ENCODE measurements at places on chromosomes 4 and X.
A peak's percentile ranks its signal among the peaks of the same experiment; 100 is the strongest.

DNA sequence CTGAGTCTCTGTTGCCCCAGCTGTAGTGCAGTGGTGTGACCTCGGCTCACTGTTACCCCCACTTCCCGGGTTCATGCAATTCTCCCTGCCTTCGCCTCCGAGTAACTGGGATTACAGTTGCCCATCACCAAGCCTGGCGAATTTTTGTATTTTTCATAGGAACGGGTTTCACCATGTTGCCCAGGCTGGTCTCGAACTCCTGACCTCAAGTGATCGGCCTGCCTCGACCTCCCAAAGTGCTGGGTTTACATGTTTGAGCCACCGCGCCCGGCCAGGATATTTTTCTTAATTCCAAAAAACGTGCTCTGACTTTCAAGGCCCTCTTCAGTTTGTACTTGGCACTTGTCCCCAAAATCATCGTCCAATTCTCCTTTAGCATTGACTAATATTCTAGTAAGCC, 129.2 kb upstream of the EPHA5 start:
- DNase-seq: no peak

- DNase-seq: peak; percentile 97
Observed at GRCh38 chrX:1452516-1453394, at the start of gene ASMTL. ASMTL (minus strand) TSS chrX:1452909; CDS start chrX:1452840, 69 bp downstream.

GRCh38 chr4:82640540-82640939, 78.8 kb upstream of the TMEM150C start:
- DNase-seq: no peak

DNA sequence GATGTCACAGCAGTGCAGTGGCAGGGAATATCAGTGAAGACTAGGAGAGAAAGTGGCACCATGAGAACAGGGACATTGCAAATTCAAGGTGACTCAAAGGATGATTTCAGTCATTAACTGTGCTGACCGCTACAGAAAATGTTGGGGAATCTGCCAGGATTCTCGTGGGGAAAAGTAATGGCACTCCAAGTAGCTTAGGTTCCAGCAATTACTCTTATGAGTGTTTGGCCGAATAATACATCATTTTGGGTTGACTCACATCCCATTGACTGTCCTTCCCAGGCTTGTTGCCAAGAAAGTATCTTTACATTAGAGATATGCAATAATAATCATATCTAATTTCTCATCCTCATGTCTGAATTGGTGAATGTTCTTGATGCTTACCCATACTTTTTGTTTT, 1411.1 kb upstream of the PCDH7 start:
- DNase-seq: peak; percentile 10

- no peak for DNase-seq
Observed at GRCh38 chr4:38151873-38152272, 191.7 kb downstream of the PTTG2 start.

GRCh38 chr4:93780080-93780479, 48.5 kb upstream of the ATOH1 start:
- DNase-seq: no peak

- DNase-seq: no peak
Observed at GRCh38 chr4:2694691-2695090, 61.4 kb downstream of the TNIP2 start.

GRCh38 chr4:110621839-110622751, 782 bp downstream of the PITX2 start:
- no peak for DNase-seq

- no peak for DNase-seq
Observed at GRCh38 chr4:177546745-177547144, 104.5 kb upstream of the AGA start.

- no peak for DNase-seq
Observed at GRCh38 chr4:152459326-152459725, 76.6 kb downstream of the FBXW7 start.

GRCh38 chr4:93201471-93202096, 627.0 kb upstream of the ATOH1 start:
- no peak for DNase-seq

GRCh38 chr4:47469951-47470350, 6.4 kb upstream of the COMMD8 start:
- peak; percentile 45 for DNase-seq

DNA sequence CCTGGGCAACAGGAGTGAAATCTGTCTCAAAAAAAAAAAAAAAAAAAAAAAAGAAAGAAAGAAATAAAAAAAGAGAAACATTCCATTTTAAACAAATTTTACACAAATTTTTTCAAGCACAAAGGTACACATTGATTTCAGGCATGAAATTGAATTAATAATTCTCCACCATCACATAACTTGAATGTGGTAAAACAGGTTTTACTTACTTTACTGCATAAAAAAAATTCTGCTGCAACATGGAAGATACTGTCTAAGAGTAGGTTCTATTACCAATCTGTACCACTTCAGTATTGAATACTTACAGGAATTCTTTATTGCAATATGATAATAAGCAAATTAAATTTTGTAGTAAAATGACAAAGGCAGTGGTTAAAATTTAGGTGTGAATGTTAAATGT, 271.6 kb upstream of the ARSJ start:
- DNase-seq: no peak

DNA sequence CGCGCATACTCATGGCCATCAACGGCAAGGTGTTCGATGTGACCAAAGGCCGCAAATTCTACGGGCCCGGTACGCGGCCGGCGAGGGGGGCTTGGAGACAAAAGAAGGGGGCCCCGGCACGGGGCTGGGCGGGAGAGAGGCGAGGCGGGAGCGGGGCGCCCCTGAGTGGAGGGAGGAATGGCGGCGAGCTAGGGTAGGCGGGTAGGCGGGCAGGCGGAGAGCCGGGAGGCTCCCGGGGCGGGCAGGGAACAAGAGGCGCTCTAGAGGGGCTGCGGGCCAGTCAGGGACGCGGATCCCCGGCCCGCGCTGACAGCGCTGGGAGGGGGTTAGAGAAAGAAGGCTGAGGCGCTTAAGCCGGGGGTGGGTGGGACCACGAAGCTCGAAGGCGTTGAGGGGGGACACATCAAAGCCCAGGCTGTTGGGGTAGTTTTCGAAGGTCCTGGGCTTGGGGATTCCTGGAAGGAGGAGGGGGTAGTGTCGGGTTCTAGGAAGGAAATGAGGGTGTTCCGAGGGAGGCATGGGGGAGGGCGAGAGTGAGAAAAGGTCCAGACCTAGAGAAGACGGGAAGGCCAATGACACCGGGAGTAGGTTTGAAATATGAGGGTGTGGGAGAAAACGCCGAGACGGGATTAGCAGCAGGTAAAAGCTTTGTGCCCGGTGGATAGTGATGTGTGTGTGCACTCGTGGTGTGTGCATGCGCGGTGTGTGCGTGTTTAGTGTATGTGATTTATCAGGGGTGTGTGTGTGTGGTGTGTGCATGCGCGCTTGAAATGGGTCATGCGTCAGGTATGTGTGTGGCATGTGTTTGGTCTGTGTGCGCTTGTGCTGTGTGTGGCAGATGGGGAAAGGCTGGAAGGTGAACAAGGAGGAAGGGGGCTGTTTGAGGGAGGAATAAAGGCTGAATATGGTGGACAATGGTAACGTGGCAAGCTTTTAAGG, 807 bp downstream of the PGRMC1 start:
- peak; percentile 39 for DNase-seq

- peak; percentile 33 for DNase-seq
Observed at GRCh38 chr4:37827030-37827685, 672 bp downstream of the PGM2 start.

- no peak for DNase-seq
Observed at GRCh38 chrX:9626379-9626778, 139.3 kb downstream of the GPR143 start.

DNA sequence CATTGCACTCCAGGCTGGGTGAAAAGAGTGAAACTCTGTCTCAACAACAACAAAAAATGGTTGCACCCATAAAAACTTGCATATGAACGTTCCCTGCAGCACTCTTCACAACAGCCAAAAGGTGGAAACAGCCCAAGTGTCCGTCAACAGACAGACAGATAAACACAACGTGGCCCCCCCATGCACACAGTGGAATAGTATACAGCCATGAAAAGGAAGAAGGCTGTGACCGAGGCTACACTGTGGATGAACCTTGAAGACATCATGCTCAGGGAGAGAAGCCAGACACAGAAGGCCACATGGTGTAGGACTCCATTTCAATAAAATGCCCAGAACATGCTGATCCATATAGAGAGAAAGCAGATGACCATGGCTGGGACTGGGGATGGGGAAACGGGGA, 33.5 kb upstream of the ASMTL start:
- DNase-seq: no peak

DNA sequence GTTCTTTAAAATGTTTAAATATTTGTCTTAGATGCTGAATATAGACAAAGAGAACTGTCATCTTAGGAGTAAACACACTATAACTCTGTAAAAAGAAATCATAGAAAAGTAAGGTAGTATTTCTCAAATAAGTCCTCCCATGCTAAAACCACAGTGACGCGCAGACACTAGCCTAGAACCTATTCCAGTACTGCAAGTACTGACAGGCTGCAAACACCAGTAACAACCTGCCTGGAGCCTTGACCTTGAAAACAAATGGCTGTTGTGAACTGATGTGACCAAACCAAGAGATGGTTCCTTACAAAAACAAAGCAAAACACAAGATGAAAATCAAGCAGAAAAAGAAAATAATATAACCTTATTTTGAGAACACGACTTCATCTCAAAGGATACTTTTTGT, 8.5 kb downstream of the TIFA start:
- DNase-seq: no peak

DNA sequence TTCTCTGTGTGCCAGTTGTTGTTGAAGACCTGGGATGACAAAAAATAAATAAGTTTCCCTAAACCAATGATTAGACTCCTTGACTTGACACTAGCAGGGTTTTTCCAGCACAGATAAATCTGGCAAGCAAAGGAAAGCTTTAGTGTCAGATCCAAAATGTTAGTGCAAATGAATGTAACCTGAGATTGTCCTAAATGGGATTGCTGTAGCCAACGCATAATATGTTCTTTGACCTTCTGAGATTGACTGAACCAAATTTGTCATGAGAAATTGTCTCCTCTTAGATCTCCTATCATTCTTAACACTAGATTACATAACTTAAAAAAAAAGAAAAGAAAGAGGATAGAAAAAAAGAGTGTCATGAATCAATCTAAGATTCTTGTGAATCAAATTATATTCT, 196.5 kb downstream of the RELL1 start:
- no peak for DNase-seq

GRCh38 chr4:85784348-85784747, 309.4 kb downstream of the ARHGAP24 start:
- DNase-seq: no peak

GRCh38 chrX:132631579-132632232, 142.9 kb upstream of the MBNL3 start:
- DNase-seq: peak; percentile 17

DNA sequence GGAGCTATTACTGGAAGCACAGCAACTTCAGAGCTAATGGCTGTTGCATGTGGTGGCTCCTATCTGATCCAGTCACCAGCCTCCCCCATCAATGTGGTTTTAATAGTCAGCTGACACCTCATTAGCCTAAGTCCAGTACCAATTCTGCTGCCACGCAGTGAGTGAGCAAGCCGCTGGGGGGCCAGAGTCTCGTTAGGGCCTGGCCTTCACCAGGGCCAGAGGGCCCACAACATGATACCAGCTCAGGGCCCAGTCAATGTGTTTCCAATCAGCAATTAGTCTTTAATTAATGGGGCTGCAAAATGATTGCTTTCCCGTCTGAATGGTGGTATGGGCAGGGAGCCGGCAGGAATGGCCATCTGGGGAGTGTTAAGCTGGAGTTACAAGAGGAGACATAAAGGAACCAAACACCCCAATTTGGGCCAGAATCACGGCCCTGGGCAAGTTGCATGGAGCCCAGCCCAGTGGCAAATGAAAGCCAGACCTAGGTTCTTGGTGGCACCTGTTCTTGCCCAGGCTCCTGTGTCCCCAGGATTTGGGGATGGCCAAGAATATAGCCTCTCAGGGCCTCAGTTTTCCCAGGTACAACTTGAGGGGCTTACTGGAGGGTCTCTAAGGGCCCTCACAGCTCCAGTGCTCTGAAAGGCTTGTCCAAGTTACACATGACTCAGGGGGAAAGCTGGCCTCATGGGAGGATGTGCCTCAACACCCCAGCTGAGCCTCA, 119.2 kb downstream of the EFNB1 start:
- DNase-seq: no peak

DNA sequence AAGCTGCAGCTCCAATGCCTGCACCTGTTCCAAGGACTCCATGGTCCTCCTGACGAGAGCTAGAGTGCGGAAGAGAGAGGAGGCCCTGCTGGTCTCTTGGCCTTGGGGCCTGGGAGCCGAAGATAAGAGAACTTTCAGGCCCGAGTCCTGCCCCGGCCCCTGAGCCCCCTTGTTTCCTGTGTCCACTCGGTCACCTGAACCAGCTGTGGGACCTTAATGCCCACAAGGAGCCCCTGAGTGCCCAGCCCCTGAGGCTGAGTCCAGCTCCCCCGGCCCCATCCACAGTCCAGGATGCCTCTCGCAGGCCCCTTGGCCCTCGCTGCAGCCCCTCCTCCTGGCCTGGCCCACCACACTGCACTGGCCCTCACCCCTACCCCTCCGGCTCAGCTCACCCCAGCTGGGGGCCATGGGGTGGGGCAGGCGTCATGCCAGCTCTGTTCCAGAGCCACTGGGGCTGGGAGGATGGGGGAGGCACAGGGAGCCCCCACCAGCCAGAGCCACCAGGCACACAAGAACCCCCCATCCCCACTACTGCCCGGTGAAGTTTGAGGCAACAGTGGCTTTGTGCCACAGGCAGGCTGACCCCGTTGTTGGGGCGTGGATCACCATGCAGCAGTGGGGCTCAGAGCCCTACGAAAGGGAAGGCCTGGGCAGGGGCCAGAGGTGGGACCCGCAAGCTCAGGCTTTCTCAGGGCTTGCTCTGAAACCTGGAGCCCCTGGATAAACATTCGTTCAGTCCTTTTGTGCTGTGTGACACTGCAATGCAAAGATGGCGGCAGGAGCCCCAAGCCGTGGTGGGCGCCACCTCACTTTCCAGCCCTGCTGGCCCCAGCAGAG, 14.1 kb downstream of the NAT8L start:
- no peak for DNase-seq

- DNase-seq: peak; percentile 77
Observed at GRCh38 chrX:129996120-129996519, 13.7 kb downstream of the BCORL1 start.

DNA sequence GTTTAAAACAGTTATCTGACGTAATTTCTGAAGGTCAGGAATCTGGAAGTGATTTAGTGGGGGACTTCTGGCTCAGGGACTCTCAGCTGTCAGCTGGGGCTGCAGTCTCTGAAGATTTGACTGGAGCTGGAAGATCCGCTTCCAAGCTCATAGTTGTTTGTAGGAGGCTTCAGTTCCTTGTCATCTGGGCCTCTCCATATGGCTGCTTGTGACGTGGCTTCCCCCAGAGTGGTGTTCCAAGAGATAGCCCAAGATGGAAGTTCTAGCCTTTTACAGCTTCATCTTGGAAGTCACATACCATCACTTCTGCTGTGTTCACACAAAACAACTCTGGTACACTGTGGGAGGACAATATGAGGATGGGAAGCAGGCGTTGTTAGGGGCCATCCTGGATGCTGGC, 2.1 kb downstream of the MPC1L start:
- DNase-seq: no peak

GRCh38 chr4:156443488-156443887, 489.8 kb upstream of the CTSO start:
- DNase-seq: no peak

GRCh38 chrX:72258174-72258573, 18.9 kb downstream of the RPS4X start:
- peak; percentile 48 for DNase-seq

GRCh38 chr4:138843616-138844015, 172.0 kb upstream of the NOCT start:
- no peak for DNase-seq

GRCh38 chrX:31603411-31604120, 531.7 kb upstream of the FTHL17 start:
- DNase-seq: no peak

GRCh38 chr4:70895811-70896491, 6.2 kb upstream of the MOB1B start:
- no peak for DNase-seq

GRCh38 chrX:698206-698605, 67.6 kb downstream of the SHOX start:
- no peak for DNase-seq

All from GM03348 (cell line).